Anterior cingulate cortex (tissue), 58 donors: ENCODE measurements at places on chromosomes 11 and 22.

GRCh38 chr11:84142411-84142810 lies 856.2 kb upstream of the CCDC90B start:
- no peak for DNase-seq

GRCh38 chr11:65814986-65815565 lies 18.7 kb upstream of the SNX32 start:
- DNase-seq, result no peak

DNA sequence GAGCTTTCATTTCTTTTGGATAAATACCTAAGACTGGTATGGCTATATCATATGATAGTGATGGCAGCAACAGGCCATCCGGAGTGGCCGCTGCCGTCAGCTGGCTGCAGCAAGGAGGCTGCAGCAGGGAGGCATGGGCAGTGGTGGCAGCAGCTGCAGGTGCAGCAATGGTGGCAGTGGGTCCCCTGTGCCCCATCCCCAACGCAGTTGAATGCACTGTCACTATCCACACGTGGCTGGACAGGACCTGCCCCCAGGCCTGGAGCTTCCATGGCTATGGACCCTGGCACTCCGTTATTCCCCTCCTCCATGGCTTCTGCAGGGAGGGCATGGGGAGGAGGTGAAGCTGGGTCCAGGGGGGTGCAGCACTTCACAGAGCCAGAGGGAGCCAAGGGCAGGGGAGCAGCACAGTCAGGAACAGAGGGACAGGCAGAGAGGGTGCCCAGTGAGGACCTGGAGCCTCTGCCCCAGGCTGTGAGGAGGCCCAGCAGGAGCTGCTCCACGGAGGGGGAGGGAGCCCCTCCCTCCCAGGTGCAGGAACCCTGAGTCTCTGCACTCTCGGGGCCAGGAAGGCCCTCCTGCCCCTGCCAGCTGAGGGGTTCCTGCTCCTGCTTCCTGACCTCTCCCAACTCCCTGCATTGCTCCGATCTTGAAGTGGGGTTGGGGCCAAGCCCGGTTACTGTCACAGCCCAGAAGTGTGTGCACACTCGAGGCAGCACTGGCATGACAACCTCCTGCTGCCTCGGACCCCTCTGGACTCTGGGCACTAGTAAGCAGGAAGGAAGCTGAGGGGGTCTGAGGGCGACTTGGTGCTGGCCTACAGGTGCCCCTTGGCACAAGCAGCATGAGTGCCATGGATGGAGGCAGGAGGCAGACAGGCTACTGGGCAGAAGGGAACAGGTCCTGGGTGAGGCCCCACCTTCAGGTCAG lies 466.3 kb downstream of the GUCY1A2 start:
- no peak for DNase-seq

DNA sequence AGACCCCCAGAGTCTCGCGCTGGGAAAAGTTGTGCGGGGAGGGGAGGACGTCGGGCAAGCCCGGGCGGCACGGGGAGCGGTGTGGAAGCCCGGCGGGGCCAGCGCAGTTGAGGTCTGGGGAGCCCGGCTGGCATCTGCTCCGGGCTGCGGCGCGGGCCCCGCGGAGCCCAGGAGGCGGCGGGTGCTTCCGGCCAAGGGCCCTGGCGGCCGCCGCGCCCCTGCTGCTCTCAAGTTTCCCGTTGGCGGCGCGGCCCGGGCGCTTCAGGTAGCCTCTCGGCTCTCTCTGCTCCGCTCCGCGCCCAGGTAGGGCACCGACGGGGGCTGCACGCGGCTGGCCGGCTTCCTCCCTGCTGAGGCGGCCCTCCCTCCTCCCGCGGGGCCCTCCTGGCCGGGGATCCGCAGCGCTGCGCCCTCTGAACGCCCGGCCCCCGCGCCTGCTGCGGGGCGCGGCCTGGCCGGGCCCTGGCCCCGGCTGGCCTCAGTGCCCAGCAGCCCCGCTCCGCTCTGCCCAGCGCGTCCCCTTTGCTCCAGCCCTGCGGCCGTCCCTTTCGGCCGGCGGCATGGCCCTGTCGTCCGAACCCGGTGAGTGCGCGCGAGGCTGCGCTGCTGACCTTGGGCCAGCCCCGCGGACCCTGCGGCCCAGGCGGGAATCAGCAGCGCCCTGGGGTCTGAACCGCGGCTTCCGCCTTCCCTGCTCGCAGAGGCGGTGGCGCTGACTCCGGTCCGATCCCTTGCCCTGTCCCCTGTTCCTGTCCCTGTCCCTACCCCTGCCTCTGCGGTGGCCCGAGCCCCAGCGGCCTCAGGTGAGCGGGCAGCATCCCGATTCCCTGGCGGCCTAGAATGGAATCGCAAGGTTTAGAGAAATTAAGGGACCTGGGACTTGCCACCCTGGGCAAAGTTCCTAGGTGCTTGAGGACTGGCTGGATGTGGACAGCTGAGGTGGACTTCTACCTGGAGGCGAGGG lies 4.3 kb upstream of the AMPD3 start:
- DNase-seq, result no peak
